ENCODE measurements at places on chromosomes 5 and 9.

DNA sequence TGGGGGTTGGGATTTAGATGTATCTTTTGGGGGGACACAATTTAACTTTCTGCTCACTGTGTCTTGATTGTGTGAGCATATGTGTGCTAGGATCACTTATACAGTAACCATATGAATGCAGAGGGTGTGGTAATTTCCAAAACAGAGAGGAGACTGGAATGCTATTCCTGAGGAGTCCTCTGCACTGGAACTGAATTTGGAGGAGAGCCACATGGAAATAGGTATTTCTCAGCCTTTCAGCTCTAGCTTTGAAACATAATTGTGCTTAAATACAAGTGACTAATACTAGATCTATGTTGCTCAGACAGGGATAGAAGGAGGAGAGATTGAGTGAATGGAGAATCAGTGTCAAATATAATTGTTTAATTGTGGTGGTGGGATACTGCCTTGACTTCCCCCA is 45.5 kb downstream of the FOCAD start:
- DNase-seq: peak; percentile 9

DNA sequence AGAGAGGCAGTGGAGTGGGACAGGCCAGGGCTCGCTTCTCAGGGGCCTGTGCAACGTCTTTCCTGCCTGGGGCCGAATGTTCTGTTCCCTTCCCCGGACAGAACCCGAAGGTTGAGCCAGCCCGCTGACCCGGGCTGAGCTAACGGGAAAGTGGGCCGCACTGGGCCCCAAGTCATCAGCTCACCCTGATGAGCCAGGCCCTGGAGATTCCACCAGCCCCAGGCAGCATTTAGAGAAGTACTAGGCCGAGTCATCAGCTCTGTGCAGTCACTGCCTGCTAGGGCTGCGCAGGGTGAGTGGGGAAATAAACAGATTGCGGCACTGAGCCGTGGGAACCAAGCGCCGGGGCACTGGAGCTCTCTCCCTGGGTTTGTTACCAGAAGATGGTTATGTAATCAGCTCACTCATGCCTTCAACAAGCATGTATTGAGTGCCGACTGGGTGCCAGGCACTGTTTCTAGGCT is 29.1 kb upstream of the DUSP1 start:
- DNase-seq: peak; percentile 95

GRCh38 chr5:94385767-94386166 is 232.6 kb downstream of the KIAA0825 start:
- DNase-seq: no peak

- peak; percentile 13 for DNase-seq
Observed at GRCh38 chr5:69368458-69369339, 621 bp downstream of the AK6 start.

- DNase-seq: no peak
Observed at GRCh38 chr9:137084526-137084925, 2.3 kb upstream of the MAN1B1 start.

DNA sequence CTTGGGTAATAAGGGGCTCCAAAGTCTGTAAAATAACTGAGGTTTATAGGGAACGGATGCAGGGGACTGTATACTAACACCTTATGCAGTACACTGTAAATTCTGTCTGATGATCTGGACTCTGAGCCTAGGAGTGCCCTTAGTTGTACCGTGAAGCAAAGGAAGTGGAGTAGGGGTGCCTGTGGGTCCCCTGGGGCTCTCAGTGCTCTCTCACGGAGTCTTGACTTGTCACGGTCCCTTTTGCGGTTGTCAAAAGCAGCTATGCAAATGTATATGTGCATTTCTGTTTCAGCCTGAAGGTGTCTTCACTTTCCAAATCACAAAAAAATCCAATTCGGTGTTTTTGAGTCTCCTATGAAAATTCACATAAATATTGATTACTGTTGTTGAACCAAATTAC is 17.8 kb downstream of the DMRT1 start:
- no peak for DNase-seq

DNA sequence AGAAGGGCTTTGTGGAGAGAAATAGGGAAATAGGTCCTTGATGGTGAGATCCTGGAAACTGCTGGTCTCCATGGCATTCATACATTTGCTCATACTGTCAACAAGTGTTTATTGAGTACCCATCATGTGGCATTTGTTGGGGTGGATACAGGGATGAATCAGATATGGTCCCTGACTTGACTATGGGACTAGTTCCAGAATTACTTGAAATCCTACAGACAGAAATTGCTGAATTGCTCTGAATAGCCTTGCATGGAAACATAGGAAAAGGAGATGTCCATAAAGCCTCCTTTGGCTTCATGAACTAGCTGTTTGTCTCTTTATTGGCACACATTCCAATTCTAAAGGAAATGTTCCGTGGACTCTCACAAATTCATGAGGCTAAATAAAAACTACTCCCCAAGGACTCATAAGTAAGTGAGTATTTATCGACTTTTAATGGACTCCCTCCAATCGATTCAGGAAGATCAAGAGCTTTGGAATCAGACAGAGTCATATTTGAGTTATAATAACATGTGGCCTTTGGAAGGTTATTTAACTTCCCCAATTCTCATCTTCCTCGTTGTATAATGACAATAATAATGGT is 122.4 kb upstream of the C6 start:
- DNase-seq: no peak

DNA sequence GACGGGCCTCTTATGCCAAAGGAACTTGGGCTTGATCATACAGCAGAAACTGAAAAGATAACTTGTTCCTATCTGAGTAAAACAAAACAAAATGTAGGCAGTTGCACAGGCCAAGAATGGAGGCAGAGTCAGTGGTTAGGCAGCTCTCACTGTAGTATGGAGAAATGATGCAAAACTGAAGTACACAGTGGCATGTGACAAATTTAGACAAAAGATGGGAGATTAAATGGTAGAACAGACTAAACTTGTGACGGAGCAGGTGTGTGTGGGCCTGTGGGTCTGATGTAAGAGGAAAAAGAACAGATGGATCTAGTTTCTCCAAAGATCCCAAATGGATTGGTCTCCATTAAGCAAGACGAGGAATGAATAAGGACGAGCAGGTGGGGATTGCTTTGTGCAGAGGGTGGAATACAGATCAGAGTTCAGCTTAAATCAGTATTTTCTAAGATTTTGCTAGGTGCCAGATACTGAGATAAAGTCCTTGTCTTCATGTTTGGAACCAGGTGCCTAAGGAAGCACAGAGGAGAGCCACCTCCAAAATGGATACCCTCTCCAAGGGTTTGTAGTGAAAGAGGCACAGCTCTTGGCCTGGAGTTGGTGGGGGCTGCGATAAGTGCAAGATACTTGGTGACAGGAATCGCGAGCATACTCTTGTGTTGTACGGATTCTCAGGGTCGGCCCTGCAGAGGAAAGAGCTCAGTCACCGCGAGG is 722 bp upstream of the DCP2 start:
- DNase-seq: no peak

DNA sequence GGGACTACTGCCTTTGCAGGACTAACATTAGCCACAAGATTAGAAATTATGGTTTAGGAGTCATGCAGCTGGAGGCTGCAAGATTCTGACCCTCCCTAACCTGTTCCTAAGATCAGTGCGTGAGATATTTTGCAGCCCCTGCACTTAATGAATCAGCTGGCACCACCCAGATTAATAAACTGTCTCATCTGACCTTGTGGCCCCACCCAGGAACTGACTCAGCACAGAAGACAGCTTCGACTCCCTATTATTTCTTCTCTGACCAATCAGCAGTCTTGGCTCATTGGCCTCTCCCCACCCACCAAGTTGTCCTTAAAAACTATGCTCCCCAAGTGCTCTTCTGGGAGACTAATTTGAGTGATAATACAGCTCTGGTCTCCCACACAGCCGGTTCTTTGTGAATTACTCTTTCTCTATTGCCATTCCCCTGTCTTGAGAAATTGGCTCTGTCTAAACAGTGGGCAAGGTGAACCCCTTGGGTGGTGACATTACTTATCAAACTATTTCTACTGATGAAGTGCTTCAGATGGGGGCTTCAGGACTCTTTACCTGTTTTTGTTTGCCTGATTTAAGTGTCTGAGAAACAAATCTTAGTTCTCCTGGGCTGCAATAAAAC is 17.0 kb downstream of the CTSL start:
- no peak for DNase-seq

- no peak for DNase-seq
Observed at GRCh38 chr5:94192658-94193391, 425.6 kb downstream of the KIAA0825 start.

GRCh38 chr9:19998823-19999455 is 210.1 kb upstream of the SLC24A2 start:
- no peak for DNase-seq

DNA sequence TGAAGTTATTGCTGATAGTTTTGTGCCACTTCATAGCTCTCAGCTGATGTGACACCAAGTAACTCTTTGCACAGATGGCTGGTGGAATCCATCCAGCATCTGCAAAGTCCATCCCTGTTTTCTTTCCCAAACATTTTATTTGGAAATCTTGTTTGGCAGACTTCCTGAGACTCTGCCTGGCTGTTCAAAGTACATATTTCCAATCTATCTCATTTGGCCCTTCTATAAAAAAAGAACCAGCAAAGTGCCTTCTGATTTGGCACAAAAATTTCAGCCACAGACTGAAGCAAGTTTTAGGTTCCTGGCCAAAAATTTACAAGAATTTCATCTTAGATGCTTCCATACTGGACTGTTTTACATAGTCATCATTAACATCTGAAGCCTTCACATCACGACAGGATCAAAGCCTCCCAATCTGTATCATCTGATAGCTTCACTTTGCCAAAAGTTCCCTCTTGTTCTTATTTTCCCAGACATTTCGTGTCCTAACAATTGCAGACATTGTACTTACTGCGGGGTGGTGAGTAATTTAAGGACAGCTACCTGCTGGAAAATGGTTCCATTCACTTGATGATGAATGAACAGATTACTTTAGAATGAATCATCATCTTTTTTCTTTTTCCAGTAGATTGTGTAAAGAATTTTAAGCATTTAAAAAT is 377.3 kb downstream of the KIAA0825 start:
- DNase-seq: peak; percentile 68

GRCh38 chr5:71569748-71570509 is 17.2 kb upstream of the MCCC2 start:
- no peak for DNase-seq

GRCh38 chr9:12923468-12924009 is 148.7 kb downstream of the LURAP1L start:
- DNase-seq: peak; percentile 97

- no peak for DNase-seq
Observed at GRCh38 chr5:91865915-91866314, 482.8 kb upstream of the ARRDC3 start.

DNA sequence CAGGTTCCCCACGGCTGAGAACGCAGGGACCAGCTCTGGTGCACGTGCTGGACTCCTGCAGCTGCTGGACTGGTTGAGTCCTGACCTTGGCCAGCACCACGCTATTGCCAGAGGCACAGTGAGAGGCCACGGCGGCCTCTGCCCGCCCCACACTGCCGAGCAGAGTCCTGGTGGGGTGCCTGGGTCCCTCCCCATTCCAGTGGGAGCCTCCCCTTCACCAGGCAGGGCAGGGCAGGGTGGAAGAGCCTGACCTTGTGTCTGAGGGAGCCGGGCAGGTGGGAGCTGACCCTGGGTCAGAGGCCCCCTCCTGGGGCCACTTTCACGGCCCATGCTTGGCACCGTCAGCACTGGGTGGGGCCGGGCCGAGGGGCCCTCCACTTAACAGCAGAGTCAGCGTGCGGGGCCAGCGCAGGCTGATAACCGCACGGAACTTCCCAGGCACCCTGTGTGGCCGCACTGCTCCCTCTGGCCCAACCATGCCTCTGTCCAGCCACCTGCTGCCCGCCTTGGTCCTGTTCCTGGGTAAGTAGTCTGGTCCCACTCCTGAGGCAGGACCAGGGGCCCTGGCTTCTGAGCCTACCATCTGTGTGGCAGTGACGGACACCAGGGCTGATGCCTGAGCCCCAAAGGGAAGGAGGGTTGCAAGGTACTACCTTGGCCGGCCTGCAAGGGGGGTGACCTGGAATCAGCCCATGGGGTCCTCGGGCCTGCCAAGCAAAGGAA is at the start of gene MAMDC4:
Gene MAMDC4 (plus strand): TSS at position 406 of the 723 bp plus-strand sequence. CDS start 71 bp downstream, at position 477.
- DNase-seq: no peak

- no peak for DNase-seq
Observed at GRCh38 chr9:132877458-132877823, 643 bp downstream of the AK8 start.

GRCh38 chr5:138725153-138725817 is 27.9 kb upstream of the CTNNA1 start:
- peak; percentile 79 for DNase-seq

DNA sequence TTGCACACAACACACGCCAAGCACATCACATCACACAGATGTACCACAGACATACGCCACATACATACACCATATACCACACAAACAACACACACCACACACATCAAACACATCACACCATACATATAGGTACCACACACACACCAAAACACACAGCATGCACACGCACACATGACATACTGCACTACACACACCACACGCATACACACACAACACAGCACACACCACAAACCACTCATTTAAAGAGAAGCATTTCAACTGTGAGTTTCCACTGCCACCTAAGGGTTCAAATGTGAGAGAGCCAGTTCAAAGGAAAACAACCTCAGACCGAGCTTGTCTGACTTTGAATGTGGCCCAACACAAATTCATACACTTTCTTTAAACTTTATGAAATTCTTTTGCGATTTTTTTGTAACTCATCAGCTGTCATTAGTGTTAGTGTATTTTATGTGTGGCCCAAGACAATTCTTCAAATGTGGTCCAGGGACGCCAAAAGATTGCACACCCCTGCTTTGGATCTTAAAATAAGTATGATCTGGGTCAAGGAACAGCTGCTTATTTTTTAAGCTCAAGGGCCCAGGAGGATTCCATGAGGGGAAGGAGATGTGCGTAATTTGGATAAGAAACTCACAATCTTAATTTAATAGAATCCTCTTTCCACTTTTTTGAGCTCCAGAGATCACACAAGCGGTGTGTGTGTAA is 494.6 kb downstream of the GADD45G start:
- no peak for DNase-seq

- no peak for DNase-seq
Observed at GRCh38 chr9:21684231-21684630, 118.2 kb upstream of the MTAP start.

GRCh38 chr9:132820169-132820944 is 57.7 kb downstream of the AK8 start:
- no peak for DNase-seq

- DNase-seq: peak; percentile 64
Observed at GRCh38 chr9:6229619-6230018, 14.0 kb downstream of the IL33 start.

DNA sequence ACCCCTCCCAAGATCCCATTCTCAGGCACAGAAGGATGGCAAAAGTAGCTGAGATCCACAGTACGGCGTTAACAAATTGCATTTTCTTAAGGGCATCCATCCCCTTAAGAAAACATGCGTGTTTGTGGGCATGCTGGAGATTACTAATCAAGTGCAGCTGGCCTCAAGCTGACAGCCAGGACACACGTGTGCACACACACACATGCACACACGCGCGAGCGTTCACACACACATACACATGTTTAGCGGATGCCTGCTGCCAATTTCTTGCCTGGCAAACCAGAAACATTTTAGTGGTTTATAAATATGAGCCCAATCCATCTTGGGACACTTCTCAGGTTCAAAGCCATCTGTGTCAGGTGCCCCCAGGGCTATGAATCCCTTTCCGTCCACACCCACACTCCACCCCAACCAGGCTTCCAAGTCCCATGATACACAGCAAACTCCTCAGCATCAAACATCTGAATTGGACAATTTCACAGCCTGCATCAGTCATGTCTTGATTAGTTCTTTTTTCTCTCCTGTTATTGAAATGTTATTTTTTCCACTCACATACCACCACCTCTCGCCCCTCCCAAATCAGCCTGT is 23.5 kb upstream of the SMIM23 start:
- no peak for DNase-seq
